ENCODE measurements at places on chromosomes 12 and 14. TPM values are rescaled to one million over a fixed set of nuclear protein-coding genes. Genes with fewer than 3 reads are reported as not detected.

DNA sequence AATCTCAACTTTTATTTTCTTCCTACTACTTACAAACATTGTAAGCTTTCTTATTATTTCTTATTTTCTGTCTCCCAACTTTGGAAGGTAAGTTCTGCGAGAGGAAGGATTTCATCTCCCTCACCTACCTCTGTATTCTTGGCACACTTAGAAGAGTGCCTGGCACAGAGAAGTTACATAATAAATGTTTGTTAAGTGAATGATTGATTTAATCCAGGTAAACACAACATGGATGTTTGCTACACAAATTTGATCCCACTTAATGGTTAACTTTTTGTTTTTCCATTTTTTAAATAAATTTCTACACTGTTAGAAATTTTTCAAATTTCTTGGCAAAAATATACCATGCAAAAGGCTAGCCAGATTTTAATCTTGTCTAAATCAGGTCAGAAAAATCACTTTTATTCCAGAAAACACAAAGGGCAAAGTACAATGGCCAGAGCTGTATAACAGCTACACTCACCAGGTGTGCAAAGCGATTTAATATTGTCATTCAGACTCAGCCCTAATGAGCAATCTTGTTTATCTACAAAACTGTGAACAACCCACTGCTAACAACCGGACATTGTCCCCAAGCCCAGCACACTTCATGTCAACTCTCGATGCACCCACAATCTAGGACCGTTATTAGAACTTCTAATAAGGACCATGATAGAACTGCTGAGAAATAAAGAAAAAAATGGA, 222.1 kb upstream of the EEA1 start:
- no peak for DNase-seq

Gene FGD4
- 21.5 TPM for total RNA-seq

DNA sequence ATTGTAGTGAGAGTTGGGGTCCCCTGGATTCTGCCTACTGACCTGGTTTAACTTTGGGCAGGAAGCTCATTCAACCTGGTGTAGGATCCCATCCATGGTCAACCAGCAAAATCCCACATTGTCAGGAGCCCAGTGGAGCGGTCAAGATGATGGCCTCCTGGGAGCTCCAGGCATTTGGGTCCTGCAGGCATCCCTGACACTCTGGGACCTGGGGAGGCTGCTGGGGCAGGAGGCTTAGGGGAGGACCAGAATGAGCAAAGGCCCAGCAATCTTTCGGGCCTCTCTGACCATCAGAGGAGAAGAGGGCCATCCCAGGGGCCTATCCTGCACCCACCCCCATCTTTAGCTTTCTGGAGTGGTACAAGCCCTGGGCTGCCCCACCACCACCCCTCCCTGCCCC, 104.0 kb downstream of the PRMT8 start:
- DNase-seq: no peak

Gene ASCL4
- total RNA-seq: not detected

DNA sequence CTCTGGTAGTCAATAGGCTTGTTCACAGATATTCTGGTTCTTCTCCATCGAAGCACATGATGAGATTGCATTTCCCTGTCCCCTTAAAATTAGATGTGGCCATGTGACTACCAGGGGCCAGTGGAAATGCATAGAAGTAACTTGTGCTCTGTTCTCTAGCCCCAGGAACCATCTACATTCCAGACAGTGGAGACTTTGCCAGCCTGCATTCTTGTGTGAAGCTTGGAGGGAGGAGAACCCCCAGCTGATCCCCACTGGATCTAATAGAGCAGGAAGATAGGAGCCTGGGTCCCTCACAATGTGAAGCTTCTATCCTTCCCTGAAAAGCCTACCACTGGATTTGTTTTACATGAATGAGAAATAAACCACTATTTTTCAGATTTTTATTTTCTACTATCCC, 130.1 kb downstream of the KITLG start:
- no peak for DNase-seq

DNA sequence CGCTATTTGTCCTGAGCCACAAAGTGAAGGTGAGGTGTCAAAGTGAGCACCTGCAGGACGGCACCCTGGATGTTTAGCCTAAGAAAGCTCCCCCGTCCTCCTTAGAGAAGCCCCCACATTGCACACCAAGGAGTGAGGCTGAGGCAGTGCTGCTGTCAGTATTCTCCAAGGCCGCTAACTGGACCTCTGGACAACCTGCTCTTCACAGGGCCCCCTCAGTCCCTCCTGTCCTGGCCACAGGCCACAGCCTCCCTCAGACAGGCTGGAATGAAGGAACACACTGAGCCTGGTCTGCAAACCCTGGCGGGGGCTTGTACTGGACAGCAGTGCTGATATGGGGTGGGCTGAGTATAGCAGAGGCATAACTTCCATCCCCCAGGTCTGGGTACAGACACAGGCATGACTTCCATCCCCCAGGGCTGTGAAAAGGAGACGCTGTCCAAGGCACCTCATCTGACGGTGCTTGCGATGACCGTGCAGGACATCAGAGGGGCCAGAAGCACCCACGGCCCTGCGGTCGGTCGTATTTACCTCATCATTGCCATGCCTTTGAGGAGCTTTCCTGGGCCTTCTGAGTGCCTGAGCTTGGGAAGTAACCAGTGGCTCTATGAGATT, 82.4 kb upstream of the DIO3 start:
- DNase-seq: no peak

- no peak for DNase-seq
These were observed 13.9 kb upstream of the PPP1CC start for GRCh38 chr12:110756611-110757010.

Gene ARF3
- total RNA-seq: 183 TPM

Gene CLEC12A
- not detected for total RNA-seq

Gene DNAH10
- total RNA-seq: 1.1 TPM

GRCh38 chr14:72745991-72746980, 147.6 kb downstream of the DPF3 start:
- DNase-seq: no peak

Gene MYBPC1
- 0.09 TPM for total RNA-seq

Gene PRB2
- not detected for total RNA-seq

DNA sequence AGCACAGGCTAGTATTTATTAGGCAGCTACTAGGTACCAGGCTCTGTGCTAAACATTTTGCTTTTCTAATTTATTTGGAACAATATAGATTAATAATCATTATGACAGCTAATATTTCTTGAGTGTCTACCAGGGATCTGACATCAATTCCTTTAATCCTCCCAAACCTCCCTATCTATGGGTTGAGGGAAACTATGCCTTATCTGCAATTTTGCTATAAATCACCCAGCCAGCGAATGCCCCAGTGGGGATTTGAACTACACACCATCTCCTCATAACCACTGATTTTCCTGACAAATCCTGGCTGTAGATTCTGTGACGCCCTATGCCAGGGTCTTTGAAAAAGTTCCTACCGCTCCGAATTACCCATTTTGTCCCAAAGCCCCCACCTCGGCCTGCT, 21.4 kb upstream of the PLEKHG3 start:
- DNase-seq: no peak

Gene FOXJ2
- 13.9 TPM for total RNA-seq

- DNase-seq: no peak
These were observed 233.6 kb upstream of the RMST start for GRCh38 chr12:97229004-97229403.

Gene MAP3K9
- 6.4 TPM for total RNA-seq

Gene CELA1
- total RNA-seq: not detected

DNA sequence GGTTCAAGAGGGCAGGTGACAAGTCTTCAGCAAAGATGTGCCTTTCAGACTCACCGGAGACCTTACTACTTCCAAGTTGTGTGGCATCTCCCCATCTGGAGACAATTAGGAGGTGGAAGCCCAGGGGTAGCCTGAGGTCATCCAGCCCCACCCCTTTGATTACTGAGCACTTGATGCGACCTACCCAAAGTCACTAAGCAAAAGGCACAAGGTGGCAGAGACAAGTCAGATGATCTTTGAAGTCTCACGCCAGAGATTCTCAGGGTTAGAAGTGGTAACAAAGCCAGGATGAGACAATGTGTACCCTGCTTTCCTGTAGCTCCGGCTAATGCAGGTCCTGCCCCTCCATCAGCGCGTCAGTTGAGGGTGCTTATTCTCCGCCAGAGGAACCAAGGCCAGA, 1.4 kb upstream of the FOXN3 start:
- peak; percentile 17 for DNase-seq

Gene IL22
- total RNA-seq: not detected

GRCh38 chr12:95395696-95396095, 78.3 kb upstream of the METAP2 start:
- DNase-seq: no peak

- no peak for DNase-seq
These were observed 1.1 kb upstream of the GNB3 start for GRCh38 chr12:6839482-6840201.

Gene YBX3
- total RNA-seq: 288 TPM

Gene DBX2
- total RNA-seq: 0.13 TPM

- no peak for DNase-seq
These were observed 2.3 kb upstream of the GLIPR1 start for GRCh38 chr12:75478116-75478794.

- peak; percentile 73 for DNase-seq
These were observed 58.0 kb downstream of the PAPLN start for GRCh38 chr14:73295198-73295796.

GRCh38 chr12:21627924-21628323, 23.3 kb upstream of the GYS2 start:
- no peak for DNase-seq

DNA sequence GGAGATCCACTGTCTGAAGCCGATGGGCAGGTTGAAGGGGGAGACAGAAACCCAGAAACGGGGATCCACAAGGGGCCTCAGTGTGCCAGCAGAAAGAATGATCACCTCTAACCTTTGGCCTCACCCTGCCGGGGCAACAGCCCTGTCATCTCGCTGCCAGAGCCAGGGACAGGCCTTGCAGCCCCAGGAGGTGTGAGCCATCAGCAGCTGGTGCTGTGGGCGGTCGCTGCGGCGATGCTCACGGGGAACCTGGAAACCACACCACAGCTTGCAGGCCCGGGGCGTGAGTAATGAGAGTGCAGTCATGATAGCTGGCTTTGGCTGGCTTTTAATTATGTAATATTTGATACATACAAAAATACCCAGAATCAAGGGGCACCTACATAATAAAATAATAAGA, 4.7 kb upstream of the TTC7B start:
- no peak for DNase-seq

Gene CCDC92
- 37.5 TPM for total RNA-seq

DNA sequence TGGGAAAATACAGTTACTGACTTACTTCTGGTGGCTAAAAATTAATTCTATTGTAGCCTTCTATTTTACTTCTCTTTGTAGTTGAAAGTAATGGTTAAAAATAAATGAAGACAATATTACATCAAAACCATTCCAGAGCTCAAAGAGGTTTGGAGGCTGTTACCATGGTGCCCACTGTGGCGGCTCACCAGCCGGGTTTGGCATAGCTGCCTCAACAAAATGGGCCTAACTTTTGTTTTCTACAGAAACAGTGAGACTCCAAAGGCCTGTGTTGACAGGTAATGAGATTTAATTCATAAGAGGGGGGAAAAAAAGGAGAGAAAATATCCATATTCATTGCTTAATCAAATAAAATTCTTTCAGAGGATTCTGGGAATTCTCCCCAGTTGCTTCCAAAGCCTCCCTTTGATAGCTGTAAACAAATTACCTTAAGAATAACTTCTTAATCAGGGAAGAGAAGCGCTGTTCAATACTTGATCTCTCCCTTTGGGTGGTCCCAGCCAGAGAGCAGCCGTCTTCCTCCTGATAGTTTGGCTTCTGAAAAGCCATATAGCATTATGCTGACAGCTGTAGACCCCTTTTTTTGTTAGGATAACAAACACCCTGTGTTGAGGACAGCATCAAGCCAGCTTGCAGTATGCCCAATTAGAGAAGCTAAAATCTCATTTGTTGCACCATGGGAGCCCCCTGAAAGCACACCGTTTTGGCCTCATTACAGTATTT, 266.8 kb downstream of the NEDD1 start:
- no peak for DNase-seq

GRCh38 chr12:46164186-46164761, 104.6 kb downstream of the SLC38A1 start:
- DNase-seq: no peak

GRCh38 chr14:93932642-93933041, 5.5 kb downstream of the FAM181A start:
- DNase-seq: no peak

DNA sequence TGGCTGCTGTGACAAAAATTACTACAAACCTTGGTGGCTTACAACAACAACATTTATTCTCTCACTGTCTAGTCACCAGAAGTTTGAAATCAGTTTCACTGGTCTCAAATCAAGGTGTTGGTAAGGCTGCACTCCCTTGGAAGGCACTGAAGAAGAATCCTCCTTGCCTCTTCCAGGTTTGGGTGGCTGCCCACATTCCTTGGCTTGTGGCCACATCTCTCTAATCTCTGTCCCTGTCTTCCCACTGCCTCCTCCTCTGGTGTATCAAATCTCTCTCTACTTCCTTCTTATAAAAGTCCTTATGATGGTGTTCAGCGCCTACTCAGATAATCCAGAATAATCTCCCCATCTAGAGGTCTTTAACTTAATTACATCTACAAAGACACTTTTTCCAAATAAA, 31.0 kb downstream of the PLCZ1 start:
- no peak for DNase-seq

DNA sequence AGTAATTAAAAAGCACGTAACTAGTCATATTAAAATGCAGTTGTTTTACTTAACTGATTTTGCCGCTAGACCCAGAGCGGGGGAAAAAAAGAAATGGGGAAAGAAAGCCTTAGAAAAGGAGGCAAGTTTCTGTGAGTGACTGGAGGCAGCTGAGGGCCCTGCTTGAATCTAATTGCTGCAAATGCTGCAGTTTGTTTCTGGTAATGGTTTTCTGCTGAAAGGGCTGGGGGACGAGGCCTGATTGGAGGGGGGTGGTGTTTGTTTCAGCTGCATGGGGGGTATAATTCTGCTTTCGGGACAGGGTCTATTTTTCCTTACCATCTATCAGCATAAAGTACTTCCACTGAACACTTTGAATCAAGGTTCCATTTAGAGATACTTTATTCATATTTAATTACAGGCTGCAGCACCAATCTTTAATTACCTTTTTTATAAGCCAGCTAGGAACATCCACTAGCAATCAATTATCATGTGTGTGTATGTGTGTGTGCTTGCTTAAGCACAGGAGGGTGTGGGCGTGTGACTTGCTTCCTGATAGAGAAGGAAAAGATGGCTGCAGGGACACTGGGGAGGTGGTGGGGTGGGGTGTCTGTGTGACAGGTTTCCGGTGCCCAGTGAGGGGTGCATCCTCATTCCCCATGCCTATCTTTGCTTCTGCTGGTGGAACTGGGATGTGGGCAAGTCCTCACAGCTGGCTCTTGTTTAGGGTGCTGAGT, 83.4 kb downstream of the ADCK1 start:
- peak; percentile 55 for DNase-seq

- DNase-seq: no peak
These were observed 159.2 kb downstream of the CALM1 start for GRCh38 chr14:90556012-90556477.

Gene NTF3
- not detected for total RNA-seq

GRCh38 chr12:50515587-50515986, 10.8 kb downstream of the DIP2B start:
- DNase-seq: no peak

DNA sequence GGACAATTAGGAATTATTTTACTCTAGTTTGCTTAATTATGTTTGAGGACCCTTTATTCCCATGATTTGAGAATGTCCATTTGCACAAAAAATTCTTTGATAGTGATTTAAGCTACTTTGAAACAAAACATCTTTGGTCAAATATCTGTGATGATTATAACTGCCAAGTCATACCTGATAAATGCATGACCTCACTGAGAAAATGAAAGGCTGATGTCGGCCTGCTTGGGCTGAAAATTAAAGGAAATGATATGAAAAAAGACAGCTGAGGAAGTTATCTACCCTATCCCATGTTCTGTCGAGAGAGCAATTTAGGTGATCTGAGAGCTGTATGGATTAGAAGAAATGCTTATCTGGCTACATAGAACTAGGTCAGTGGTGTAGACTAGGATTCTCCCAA, 43.6 kb downstream of the ATL1 start:
- no peak for DNase-seq

Gene C2CD5
- 27.8 TPM for total RNA-seq
